ENCODE measurements at places on chromosomes 3 and 15.

DNA sequence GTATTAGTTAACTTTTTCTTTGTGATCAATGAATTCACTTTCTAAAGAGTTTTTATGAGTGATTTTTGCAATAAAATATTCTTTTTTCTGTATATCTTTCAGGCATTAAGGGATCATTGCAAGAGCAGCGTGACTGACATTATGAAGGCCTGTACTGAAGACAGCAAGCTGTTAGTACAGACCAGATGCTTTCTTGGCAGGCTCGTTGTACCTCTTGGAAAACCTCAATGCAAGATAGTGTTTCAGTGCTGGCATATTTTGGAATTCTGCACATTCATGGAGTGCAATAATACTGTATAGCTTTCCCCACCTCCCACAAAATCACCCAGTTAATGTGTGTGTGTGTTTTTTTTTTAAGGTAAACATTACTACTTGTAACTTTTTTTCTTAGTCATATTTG is 24.4 kb downstream of the SELENOT start:
- no peak for DNase-seq

- no peak for DNase-seq
These were observed 990.9 kb downstream of the PLOD2 start for GRCh38 chr3:145170121-145170520.

DNA sequence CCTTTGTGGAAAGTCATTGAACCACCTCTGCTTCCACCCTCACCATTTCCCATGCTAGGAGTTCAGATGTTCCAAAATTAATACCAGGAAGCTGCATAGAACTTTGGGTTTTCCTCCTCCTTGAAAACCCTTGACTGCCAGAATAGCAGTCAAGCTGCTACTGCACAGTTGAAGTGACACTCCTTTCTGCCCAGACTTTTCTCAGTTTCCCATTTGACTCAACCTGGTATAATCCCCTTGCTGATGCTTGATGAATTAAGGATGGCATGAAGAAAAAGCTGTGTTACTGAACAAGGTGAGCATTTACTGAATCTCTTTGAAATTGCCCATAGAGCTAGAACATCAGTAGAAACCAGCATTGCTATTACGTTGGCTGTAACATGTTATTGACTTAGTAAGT is 286.0 kb downstream of the EDEM1 start:
- no peak for DNase-seq

- DNase-seq: no peak
These were observed 4.4 kb downstream of the GABPB1 start for GRCh38 chr15:50350621-50351020.

DNA sequence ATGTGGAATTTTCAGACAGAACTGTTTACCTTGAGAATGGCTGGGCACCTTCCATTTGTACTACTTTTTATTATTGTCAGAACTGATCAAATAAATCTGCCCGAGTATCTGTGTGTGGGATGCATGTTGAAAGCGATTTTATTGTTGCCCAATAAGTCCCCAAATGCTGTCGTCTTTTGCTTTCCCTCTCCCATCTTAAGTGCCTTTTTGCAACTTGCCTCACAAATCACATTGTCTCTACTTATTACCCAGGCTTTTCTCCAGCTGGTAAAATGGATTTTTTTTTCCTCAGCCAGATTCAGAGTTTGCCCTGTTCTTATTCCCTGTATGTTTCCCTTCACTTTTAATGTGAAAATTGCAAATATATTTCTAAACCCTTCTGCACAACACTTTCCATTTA is 163.1 kb downstream of the CNTN4 start:
- DNase-seq: no peak

All from activated CD4-positive, alpha-beta T cell treated with anti-CD3 and anti-CD28 coated beads, Interleukin-2, amount 50 U/mL, for 4 hours (primary cell).